ENCODE measurements at places on chromosomes 2 and 18.

- DNase-seq, result no peak
Observed at GRCh38 chr2:46555011-46555410, 75.6 kb downstream of the TMEM247 start.

- DNase-seq, result no peak
Observed at GRCh38 chr18:74694436-74694835, 96.8 kb downstream of the ZNF407 start.

- DNase-seq, result no peak
Observed at GRCh38 chr18:51498085-51498855, 300.8 kb upstream of the MEX3C start.

DNA sequence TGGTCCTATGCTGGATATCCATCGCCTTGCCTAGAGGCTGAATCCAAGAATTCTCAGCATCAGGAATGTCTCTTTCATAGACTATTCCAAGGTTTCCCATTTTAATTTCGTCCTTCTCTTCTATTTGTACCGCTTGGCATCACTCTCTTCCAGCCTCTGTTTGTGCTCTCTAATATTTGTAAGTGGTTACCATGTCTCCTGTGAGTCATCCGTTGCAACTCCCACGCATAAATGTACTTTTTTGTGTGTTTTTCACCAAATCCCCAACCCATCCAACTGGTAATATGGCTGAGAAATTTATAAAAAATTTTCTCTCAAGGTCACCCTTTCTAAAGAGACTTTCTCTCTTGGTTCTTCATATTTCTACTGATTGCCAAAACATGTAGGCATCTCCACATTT is 21.8 kb downstream of the COLEC12 start:
- DNase-seq, result no peak

- DNase-seq, result no peak
Observed at GRCh38 chr2:84527137-84528129, 11.1 kb downstream of the DNAH6 start.

GRCh38 chr2:60741576-60741975 is 14.5 kb upstream of the PAPOLG start:
- DNase-seq, result no peak

- no peak for DNase-seq
Observed at GRCh38 chr2:81739966-81740365, 1435.4 kb upstream of the LRRTM1 start.

DNA sequence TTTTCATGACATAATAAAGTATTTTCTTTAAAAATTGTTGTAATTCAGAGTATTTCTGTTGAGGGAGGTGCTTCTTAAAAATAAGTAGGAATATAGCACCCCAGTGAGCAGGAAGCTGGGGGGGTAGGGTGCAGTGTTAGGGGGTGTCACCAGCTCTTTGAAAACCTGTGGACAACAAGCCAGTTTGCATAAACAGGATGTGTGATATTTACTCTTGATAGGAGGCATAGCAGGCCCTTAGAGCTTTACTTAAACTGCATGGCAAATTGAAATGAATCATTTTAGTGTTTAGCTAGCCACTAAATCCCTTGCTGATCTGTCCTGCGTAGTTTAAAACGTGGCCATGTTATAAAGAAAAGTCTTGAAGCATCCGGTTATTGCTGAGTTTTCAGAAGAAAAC is 8.4 kb downstream of the TGIF1 start:
- DNase-seq, result no peak

DNA sequence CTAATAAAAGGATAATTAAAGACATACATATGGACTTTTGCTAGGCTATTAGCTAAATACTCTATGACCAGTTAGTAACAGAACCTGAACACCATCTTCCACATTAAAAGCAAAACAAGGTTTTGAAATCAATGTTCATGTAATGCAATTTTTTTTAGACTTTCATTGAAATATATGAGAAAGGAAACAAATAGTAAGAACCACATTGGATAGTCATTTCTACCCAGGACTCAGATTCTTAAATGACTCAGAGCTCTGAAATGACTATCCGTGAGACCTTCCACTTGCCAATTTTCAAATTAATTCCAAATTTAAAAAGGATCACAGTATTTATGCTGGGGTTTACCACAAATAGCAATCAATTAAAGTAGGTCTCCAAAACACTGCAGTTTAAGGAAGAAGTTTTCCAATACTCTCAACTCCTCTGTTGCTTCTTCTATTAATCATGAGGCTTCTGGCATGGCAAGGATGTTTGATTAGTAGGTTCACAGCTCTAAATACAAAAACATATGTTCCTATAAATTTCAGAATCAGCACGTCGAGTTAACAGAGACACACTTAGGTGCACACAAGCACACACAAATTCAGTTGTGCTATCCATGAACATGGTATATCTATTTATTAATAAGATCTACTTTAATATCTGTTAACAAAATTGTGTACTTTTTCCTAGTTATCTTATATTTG is 841.0 kb downstream of the RNF144A start:
- DNase-seq, result no peak

DNA sequence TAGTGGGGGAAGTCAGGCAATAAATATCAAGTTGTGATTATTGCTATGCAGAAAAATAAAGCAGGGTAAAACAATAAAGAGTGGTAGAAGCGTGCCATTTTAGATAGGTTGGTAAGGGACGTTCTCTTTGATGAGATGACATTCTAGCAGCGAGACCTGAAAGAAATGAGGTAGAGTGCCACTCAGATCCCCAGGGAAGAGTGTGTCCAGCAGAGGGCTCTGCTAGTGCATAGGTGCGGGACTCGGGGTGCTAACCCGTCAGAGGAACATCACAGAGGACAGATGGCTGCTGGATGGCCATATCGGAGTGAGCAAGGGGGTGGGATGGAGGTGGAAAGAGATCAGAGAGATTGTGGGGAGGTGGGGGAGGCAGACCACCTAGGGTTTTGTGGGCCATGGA is 16.3 kb upstream of the GTF2A1L start:
- no peak for DNase-seq

DNA sequence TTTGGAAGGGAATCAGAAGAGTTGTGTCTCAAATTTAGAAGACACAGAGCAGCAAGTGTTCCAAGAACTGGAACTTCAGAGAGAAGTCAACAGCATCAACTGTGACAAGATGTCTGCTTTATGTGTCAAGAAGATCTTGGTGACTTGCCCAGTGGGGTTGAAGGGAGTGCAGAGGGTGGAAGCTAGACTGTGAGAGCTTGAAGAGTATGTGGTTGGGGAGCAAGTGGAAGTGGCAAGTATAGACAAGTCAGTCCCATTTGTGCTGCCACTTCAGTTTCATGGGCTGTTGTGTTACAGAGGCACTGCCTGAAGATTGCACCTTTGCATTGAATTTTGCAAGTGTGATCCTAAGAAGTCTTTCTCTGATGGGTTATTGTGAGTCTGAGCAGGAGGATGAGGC is 68.7 kb upstream of the MC2R start:
- no peak for DNase-seq

- no peak for DNase-seq
Observed at GRCh38 chr2:39858677-39859076, 79.6 kb upstream of the THUMPD2 start.

GRCh38 chr2:201070948-201071478 is 458 bp downstream of the HYCC2 start:
- DNase-seq, result no peak

Data from memory B cell (primary cell).